Stimulated activated CD4-positive, alpha-beta T cell treated with anti-CD3 and anti-CD28 coated beads, Interleukin-2, amount 100 ng/mL, for 48 hours (primary cell): ENCODE measurements at places on chromosomes 16 and 17.

GRCh38 chr16:88764913-88765349, 20.1 kb downstream of the PIEZO1 start:
- DNase-seq = no peak

DNA sequence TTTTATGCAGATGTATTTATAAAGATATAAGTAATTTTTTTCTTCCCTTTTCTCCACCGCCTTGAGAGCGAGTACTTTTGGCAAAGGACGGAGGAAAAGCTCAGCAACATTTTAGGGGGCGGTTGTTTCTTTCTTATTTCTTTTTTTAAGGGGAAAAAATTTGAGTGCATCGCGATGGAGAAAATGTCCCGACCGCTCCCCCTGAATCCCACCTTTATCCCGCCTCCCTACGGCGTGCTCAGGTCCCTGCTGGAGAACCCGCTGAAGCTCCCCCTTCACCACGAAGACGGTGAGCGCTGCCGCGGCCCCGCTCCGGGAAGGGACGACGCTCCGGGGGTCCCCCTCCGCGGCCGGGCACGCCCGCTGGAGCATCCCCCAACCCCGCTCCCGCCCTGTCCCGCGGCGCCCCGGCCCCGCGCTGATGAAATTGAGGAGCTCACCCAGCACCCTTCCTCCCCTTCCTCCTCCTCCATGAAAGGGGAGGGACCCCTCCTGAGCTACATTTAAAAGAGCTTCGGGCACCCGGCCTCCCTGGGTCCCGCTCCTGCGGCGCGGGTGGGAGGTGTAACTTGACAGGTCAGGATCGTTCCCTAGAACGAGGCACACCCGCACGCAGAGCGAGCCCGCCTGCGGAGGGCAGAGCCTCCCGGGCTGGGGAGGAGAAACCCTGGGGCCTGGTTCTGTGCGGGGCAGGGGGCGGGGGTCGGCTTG, 706 bp downstream of the HLF start:
- no peak for DNase-seq

- no peak for DNase-seq
Measured at GRCh38 chr16:82633964-82634600, 7.3 kb downstream of the CDH13 start.

- no peak for DNase-seq
Measured at GRCh38 chr17:52128721-52129120, 29.8 kb downstream of the CA10 start.

DNA sequence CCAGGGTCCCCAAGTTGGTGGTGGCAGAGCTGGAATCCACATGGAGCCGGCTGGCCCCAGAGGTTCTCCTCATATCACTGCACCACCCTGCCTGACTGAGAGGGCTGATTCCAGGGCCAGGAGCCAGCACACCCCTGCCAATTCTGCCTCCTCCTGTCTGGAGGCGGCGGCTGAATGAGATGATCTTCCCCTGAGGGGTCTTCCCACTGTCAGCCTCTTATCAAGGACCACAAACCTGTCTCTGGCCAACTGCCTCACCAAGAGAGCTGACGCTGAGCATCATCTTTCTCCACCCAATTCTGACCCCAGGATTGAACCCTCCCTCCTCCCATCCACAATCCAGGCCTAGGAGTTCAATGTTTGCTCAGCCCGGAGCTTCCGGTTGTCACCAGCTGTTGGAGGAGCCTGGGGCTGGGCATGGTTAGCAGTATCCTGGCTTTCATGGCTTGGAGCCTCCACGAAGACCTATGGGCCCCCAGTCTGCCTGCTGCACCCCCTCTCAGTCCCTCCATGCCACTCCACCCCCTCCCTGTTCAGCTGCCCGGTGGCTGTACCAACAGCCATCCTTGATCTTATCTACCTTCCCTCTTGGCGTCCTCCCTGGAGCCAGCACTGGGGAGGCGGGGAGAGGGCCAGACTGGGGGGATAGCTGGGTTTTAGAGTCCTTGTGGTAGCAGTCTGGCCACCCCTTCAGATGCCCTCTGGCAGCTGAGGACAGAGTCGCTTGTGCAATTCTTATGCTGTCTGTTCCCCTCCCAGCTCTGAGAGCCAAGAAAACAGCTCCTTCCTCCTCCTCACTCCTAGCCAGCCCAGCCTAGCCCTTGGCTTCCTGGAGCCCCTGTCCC, 25.6 kb downstream of the ABCC3 start:
- DNase-seq = no peak

DNA sequence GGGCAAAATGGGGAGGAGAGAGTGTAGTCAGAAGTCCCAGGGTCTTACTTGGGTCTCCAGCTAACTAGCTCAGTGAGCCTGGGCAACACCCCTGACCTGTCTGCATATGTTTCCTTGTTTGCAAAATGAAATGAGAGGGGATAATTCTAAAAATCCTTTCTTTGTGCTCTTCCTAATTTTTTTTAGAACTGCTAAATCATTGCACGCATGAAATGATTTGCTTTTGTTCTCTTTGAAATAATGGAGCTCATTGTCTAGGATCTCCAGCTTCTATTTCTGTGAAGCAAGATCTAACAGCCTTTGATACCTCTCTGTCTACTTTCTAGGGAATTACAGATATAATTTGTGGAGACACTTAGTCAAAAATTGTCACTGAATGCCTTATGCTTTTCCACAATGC, 181.3 kb downstream of the CDH13 start:
- no peak for DNase-seq

DNA sequence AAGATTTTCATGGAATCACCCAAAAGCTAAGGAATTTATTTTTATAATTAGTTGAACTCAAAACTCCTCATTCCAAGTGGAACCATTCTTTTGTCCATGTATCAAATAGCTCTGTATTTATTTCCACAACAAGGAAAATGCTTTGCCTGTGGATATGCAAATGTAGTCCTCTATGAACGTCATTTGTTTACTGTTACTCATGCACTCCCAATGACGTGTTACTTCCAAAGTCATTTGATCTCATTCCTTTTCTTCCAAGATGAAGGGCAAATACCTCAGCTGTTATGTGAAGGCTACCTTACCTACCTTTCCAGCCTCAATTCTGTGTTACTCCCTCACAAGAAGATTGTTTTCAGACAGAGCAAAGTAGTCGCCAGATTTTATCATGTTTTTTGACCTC, 83.7 kb downstream of the ITFG1 start:
- DNase-seq = no peak

- no peak for DNase-seq
Measured at GRCh38 chr17:27862004-27862403, 31.2 kb downstream of the LYRM9 start.

DNA sequence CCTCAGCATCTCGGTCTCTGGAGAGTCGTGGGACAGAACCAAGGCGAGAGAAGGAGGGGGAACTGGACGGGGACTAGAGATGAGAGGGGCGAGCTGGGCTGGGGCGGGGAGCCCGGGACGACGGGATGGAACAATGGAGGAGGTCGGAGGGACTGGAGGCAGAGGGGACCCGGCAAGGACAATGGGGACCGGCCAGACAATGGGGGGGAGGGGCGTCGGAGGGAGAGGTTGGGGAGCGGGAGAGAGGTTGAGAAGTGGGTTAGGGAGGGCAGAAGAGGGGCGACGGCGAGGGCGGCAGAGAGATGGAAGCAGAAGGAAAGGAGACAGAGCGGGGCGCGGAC, 719 bp downstream of the NGFR start:
- DNase-seq = no peak

DNA sequence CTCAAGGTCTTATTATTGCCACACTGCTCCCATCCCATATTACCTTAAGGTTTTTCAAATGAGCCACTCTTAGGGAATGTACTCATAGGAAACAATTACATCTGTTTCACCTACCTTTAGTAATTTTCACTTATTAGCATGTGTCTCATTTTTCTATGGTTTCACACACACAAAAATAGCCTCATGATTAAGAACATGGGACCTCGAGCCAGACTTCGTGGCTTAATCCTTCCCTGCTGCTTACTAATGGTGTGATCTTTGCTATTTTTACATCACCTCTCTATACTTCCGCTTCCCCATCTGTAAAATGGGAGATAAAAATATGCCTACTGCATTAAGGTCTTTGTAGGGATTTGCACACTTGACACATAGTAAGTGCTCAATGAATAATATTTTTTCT, 38.5 kb downstream of the OTOA start:
- DNase-seq = no peak

GRCh38 chr17:45700171-45701090, 83.7 kb upstream of the CRHR1 start:
- DNase-seq = no peak

DNA sequence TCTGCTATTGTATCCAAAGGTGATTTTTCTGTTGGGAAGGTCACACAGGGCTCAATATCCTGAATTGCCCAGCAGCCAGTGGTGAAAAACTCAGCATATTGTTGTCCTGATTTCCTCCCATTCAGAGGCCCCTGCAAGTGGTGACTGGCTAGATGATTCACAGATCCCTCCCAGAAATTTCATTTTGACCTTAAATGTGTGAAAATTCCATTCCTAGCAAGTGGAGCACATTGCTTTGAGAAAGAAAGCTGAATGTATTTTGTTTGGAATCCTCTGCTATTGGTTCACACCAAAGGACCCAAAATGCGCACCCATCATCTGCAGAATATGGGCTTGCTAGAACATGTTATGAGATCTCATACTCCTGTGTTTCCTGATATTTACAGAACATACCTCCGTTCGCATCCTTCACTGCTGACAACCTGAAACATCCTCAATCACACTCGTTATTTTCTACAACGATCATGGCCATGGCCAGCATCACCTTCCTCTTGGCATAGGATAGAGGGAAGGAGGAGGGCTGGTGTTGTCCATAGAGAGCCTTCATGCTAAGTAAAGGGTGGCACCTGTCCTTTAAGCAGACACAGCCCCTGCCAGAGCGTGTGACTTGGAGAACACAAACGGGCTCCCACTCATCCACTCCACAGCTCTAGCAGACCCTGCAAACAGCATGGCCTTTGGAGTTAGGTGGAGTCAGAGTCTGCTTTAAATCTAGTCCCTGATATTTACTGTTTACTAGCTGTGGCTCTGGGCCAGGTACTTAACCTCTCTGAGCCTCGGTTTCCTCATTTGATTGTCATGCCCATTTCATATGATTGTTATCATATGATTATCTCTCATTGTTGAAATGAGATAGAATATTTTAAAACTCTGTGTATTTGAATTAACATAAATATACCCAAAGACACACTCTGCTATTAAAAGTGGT, 30.4 kb upstream of the NFAT5 start:
- DNase-seq = no peak

- DNase-seq = peak; percentile 19
Measured at GRCh38 chr17:6574687-6575595, 18.6 kb upstream of the PITPNM3 start.

DNA sequence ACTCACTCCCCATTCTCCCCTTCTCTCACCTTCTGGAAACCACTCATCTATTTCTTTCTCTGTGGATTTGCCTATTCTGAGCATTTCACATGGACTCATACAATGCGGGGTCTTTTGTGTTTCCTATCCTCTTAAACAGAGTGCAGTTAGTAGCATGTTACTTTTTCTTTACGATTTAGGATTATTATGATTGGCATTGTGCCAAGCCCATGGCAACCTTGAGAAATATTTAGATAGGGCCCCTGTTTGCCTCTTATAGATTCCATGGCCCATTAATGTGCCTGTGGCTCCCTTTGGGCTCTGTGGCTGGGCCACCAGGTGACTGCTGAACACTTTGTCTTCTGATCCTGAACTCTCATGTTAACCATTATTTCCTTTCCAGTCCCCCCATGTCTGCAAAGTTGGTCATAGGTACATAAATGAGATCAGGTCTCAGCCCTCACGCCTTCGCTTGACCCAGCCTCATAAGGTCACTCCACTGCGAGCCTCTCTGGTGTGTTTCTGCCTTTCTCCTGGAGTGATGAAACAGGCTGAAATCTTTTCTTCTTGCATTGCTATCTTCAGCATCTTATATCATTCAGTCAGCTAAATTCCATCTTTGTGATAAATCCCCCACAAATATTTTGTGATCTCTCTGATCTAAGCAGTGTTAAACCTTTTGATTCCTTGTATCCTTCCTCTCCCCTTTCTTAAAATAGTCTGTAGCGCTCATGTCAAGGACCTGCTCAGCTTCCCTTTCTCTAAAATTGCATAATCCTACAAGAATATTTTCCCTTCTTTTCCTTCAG, 44.0 kb downstream of the MYH3 start:
- no peak for DNase-seq

DNA sequence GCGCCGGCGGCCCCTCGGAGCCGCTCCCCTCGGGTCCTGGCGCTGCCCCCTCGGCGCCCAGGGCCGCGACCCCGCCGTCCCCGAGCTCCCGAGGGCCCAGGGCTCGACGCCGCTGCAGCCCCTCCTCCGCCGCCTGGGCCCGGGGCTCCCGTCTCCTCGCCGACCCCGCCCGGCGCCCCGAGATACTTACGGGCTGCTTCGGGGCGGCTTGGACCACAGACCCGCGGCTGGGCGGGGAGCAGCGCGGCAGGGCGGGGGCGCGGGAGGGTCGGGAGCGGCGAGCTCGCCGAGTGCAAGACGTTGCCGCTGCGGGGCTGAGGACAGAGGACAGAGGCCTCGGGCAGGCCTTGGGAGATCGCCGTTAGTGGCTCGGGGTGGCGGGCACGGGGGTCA, 290 bp downstream of the TOB1 start:
- DNase-seq = no peak

GRCh38 chr17:27443491-27443890, 12.8 kb upstream of the KSR1 start:
- DNase-seq = no peak

- DNase-seq = no peak
Measured at GRCh38 chr16:7470344-7470743, 137.7 kb downstream of the RBFOX1 start.

- DNase-seq = no peak
Measured at GRCh38 chr17:3512505-3513171, 36.8 kb downstream of the ASPA start.

DNA sequence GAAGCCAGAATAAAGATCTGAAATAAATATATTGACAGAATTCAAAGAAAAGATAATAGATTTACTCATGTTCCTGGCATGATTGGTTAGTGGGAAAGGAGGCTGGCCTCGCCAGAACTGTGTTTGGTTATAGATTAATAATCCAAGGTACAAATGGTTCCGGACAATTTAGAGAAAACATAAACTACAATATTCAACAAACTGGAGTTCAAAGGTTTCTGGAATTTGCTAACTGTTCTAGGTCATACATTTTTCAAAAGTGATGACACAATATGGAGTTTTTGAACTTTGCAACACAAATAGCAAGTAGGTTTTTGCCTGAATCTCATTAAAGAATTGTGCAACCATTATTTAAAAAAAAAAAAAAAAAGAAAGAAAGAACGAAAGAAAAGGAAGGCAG, 251.7 kb upstream of the SALL1 start:
- DNase-seq = no peak

GRCh38 chr17:65130832-65131231, 6.3 kb upstream of the RGS9 start:
- no peak for DNase-seq

GRCh38 chr17:61000911-61001310, 323.3 kb downstream of the BCAS3 start:
- no peak for DNase-seq

DNA sequence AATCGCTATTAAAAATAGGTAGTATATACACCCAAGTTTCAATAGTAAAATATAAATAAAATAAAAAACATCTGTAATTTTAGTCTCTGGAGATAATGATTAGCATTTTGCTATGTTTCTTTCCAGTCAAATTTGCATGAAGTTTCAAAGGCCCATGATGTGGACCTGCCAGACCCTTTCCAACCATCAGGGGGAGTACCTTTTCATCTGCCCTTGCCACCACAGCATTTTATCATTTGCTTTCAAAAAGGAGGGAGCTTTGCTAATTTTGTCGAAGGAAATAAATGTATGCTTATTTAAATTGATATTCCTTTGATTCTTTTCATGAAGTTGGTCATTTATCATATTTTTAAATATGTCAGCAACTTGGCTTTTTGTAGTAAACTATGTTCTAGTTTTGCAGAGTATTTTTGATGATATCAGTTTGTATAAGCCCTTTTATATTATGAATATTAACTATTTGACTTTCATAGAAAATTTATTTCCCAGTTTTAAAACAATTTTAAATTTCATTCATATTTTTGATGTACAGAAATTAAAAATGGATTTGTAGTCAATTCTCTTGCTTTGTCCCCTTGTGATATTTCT, 115.2 kb upstream of the NETO2 start:
- DNase-seq = no peak
